ENCODE measurements at places on chromosomes 7 and 10.

GRCh38 chr10:124653811-124654651 lies 90.1 kb downstream of the FAM53B start:
- no peak for DNase-seq

DNA sequence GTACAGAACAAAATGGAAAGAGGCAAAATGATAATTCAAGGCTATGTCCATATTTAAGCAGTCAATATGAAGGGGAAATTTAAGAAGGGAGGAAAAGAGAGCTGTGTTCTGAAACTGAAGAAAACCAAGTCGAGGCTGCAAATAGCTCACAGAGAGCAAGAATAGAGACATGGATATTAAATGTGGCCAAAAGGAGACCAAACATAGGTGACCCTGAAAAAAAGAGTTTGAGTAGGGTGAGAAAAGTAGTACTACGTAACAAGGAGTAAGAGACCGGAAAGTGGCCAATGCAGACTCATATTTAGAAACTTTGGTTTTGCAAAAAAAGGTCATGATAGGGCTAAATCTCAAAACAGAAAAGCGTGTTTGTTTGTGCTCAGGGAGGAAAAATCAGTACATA lies 84.6 kb downstream of the GNAT3 start:
- no peak for DNase-seq

GRCh38 chr10:17214971-17215781 lies 12.9 kb upstream of the VIM start:
- peak; percentile 100 for DNase-seq

- no peak for DNase-seq
These were observed 249.8 kb upstream of the PHF14 start for GRCh38 chr7:10723832-10724231.

DNA sequence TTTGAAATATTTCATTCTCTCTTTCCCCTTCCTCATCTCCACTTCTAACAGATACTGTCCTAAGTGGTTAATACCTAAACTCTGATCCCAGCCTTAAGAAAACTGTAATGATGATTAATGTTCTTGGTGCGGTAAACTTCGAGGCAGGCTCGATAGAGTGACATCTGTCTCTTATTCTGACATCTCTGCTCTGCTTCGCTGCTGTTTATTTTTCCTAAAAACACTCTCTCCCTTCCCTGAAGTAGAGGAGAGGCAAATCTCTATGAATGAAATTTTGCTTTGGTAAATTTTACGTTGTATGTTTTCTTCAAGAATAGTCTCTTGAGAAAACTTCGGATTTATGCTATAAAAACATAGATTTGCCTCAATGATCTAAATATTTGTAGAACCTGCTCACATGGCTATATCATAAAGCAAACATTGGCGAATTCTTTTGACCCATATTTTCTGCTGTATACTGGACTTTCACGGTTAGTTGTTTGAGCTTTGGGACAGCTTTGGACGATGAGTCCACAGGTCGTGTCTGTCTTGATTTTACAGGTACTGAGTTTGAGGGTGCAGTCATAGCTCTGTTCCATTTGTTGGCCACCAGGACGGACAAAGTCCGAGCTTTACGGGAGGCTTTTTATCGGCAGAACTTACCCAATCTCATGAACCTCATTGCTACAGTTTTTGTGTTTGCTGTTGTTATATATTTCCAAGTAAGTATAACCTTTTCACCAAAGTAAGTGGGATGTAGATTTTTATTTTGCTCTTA lies 27.1 kb downstream of the SEC61A2 start:
- no peak for DNase-seq

GRCh38 chr10:5573968-5574641 lies 49.3 kb downstream of the CALML3 start:
- no peak for DNase-seq

DNA sequence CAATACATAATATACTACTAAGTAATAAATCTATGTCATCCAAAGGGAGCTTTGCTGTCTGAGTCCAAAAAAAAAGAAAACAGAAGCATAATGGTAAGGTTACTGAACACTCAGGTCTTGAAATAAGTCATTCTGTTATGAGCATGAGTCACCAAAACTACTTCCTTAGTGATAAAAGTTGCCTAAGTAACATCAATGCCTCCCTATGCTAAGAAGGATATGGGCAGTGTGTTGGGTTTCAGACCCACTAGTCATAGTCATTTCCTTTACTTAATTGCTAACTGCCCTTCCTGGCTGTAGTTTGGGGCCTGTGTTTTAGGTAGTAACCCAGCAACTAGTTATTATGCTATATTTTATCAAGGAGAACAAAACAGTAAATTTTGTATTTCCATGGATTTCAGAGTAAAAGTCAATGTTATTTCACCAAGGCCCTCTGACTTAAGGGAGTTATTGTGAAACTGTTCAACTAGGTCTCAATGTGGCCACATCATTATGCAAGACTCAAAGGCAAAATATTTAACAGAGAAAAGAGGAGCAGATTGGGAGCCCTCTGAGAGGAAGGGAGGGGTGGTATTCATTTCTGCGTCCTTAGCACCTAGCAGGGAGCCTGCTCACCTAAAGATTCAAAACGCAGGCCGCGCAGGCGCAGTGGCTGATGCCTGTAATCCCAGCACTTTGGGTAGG lies 11.7 kb upstream of the VIM start:
- DNase-seq, result peak; percentile 99

DNA sequence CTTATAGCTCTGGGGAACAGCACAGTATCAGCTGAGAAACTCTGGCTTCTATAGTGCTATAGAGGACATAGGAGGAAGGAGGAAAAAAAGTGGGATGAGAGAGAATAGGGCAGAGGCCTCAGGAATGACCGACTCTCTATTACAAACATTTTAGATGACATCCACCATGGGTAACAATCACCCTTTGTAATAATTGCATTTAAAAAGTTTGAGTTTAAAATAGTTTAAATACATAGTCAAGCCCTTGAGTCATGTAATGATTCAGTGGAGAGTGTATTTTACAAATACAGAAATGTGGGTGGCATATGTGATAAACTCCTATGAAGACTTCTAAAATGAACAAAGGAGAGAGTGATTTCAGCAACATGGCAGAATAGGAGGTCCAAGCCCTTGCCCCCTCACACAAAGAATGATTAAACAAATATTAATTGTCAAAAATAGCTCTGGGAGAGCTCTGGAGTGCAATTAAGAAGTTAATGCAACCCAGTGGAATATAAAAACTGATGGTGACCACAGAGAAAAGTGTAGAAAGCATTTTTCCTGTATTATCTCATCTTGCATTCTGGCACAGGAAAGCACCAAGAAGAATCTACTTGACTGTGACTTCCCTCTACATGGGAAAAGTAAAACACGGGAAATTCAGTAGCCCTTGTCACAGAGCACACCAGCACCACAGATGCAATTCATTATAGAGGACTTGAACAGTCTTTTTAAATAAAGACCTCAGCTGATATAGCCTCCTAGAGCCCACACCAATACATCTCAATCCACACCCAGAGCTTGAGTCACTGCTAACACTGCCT lies 569.0 kb upstream of the SORCS1 start:
- DNase-seq, result peak; percentile 73

GRCh38 chr7:51249991-51250390 lies 66.6 kb downstream of the COBL start:
- no peak for DNase-seq

- peak; percentile 59 for DNase-seq
These were observed 1.5 kb downstream of the MKX start for GRCh38 chr10:27743877-27744801.
